ENCODE measurements at places on chromosomes 5 and 9.

DNA sequence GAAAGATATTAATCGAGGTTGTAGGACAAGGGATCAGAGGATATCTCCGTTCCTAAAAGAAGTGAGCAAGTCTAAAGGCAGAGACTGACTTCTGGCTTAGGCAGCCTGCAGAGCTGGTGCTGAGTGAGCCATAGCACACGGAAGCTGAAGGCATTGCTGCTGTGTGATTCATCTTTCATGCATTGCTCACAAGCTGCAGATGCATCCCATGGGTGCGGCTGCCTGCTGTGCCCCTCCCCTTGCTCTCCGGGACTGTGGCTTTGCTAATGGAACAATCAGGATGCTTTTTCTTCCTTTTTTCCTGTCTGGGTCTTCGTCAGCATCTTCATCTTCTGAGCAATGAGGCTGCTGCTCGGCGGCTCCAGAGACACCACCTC is 341.4 kb downstream of the DIRAS2 start:
- peak; percentile 18 for DNase-seq

- no peak for DNase-seq
Observed at GRCh38 chr9:72542917-72543316, 21.5 kb downstream of the TMC1 start.

DNA sequence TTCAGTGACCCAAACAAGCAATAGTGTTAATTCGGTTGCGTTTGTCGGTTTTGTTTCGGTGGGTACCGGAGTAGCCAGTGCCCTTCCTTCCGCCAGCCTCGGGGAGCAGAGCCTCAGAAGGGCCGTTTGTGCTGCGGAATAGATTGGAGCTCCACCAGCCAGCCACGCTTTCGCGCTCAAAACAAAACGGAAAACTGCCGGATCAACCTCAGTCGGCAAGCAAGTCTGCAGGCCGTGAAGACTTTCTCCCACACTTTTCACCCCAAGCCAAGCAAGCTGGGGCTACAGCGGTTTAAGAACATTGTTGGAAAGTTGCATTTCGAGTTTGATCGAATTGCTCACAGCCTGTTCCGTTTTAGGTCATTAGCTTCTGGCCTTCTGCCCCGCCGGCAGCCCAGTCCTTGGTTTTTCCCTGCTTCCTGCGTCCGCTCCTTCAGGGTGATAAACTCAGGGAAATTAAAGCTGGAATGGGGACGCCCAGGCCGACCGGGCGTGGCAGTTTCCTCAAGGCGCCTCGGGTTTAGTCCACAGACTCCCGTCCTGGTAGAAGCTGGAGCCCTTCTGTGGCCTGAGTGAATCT is 803 bp upstream of the CCNO start:
- no peak for DNase-seq

DNA sequence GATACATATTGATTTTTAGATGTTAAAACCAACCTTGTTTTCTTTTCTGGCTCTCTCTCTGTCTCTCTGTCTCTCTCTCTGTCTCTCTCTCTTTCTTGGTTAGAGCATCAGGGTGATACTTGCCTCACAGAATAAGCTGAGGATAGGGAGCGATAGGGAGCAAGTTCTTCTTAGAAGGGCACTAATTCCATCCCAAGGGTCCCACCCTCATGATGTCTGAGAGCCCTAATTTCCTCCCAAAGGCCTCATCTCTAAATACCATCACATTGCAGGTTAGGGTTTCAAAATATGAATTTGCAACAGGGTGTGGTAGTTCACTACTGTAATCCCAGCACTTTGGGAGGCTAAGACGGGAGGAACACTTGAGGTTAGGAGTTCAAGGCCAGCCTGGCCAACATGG is 4.8 kb upstream of the KIF3A start:
- no peak for DNase-seq

Measured in COR-L47 (cell line).